ENCODE measurements at places on chromosomes 5 and 9. TPM values are rescaled to one million over a fixed set of nuclear protein-coding genes. Genes with fewer than 3 reads are reported as not detected.

DNA sequence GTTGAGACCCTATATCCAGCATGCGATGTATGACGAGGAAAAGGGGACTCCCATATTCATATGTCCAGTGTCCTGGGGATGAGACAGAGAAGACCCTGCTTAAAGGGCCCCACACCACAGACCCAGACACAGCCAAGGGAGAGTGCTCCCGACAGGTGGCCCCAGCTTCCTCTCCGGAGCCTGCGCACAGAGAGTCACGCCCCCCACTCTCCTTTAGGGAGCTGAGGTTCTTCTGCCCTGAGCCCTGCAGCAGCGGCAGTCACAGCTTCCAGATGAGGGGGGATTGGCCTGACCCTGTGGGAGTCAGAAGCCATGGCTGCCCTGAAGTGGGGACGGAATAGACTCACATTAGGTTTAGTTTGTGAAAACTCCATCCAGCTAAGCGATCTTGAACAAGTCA is 17.1 kb downstream of the BTNL3 start:
- no peaks in the 10 kb centered on the region for H3K4me1 ChIP-seq
- no peak overlapping the region for H3K27ac ChIP-seq
- DNase-seq: no peak
- no peaks in the 10 kb centered on the region for H3K27me3 ChIP-seq
- H3K36me3 ChIP-seq: no peaks in the 10 kb centered on the region
- H3K4me3 ChIP-seq: no peak overlapping the region

DNA sequence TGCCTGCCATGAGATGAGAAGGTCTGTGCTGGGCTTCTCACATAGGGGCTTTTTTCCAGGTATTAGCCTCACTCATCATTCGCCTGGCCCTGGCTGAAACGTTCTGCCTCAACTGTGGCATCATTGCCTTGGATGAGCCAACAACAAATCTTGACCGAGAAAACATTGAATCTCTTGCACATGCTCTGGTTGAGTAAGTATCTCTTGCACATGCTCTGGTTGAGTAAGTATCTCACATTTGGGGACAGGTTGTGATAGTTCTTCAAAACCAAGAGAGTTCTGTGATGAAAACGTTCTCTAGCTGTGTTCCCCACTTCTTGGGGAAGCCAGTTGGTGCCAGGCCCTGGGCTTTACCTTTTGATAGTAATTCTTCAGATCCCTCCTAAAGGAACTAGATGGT is 17.4 kb upstream of the IL13 start:
- no peak for DNase-seq
- H3K4me3 ChIP-seq: no peak overlapping the region
- H3K4me1 ChIP-seq: no peaks in the 10 kb centered on the region
- no peaks in the 10 kb centered on the region for H3K27me3 ChIP-seq
- peaks cover 60% of the 10 kb centered on the region for H3K36me3 ChIP-seq
- no peak overlapping the region for H3K27ac ChIP-seq

- H3K36me3 ChIP-seq: peaks cover 11% of the 10 kb centered on the region
- no peaks in the 10 kb centered on the region for H3K4me1 ChIP-seq
- DNase-seq: no peak
- H3K27ac ChIP-seq: no peak overlapping the region
Measured at GRCh38 chr9:32413424-32413823, 29.0 kb downstream of the ACO1 start.

The ZNF618 gene
- 2.5 TPM for total RNA-seq

DNA sequence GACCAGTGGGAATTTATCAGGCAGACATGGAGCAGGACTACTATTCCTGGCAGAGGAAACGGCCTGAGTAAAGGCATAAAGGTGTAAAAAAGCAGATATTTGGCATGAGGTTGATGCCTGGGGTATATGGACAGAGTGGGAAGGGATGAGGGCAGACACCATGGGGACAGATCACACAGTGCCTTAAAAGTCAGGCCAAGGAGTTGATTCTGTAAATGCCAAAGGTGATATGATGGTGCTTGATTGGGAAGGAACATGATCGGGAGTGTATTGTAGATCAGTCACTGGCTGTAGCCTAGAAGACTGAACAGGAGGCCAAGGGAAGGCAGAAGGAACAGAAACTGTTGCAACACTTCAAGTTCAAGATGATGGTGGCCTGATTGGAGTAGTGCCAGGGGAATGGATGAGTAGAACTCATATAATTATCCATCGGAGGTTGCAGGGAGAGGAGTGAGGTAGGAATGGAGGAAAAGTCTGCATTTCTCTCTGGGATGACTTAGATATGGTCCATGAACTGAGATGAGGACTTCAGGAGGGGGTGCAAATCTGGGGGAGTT is 594.3 kb upstream of the KLF4 start:
- no peak overlapping the region for H3K27ac ChIP-seq
- H3K27me3 ChIP-seq: no peaks in the 10 kb centered on the region
- no peaks in the 10 kb centered on the region for H3K36me3 ChIP-seq

DNA sequence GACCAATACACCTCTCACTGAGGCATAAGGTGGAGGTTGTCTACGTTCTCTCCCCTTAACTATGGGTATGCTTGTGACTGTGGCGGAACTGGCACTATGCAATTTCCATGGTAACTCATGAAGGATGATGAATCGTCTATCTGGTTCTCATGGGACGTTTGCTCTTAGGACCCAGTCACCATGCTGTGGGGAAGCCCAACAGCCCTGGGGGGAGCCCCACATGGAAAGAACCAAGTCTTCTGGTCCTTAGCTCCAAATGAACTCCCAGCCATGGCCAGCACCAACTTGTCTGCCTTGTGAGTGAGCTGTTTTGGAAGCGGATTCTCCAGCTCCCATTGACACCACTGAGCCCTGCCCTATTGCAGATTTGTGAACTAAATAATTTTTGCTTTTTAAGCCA is 188.7 kb upstream of the S1PR3 start:
- DNase-seq: no peak
- peaks cover 9% of the 10 kb centered on the region for H3K27me3 ChIP-seq
- no peaks in the 10 kb centered on the region for H3K36me3 ChIP-seq
- H3K4me1 ChIP-seq: peaks cover 7% of the 10 kb centered on the region
- no peak overlapping the region for H3K4me3 ChIP-seq

DNA sequence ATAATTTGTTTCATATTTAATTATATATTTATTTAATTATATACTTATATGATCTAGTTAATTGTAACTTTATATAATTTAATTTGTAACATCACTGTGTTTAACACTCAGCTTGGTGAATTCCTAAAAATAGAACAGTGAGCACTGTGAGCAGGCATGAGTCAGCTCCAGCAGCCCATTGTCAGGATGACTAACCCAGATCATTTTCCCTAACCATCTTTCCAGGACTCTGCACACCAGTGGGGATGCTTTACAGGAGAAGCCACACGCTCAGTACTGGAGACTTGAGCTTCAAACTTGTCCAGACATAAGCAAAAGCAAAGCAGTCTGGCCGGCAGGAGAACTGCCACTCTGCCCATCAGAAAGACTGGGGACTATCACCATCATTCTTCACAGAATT is 446.2 kb upstream of the TRPC7 start:
- DNase-seq: no peak
- H3K27ac ChIP-seq: no peak overlapping the region
- H3K4me3 ChIP-seq: no peak overlapping the region
- H3K36me3 ChIP-seq: no peaks in the 10 kb centered on the region
- H3K27me3 ChIP-seq: no peaks in the 10 kb centered on the region

All from B cell (primary cell).